HCEC 1CT (cell line): ENCODE measurements at places on chromosomes 16 and 17.

- no peak for DNase-seq
Observed at GRCh38 chr17:39603304-39604016, 4.3 kb downstream of the NEUROD2 start.

GRCh38 chr16:24834459-24835335 is 11.1 kb upstream of the SLC5A11 start:
- DNase-seq: peak; percentile 62

- no peak for DNase-seq
Observed at GRCh38 chr16:87692756-87693155, 73.0 kb downstream of the KLHDC4 start.

GRCh38 chr17:75033346-75034235 is 13.2 kb downstream of the ATP5PD start:
- DNase-seq: peak; percentile 83

DNA sequence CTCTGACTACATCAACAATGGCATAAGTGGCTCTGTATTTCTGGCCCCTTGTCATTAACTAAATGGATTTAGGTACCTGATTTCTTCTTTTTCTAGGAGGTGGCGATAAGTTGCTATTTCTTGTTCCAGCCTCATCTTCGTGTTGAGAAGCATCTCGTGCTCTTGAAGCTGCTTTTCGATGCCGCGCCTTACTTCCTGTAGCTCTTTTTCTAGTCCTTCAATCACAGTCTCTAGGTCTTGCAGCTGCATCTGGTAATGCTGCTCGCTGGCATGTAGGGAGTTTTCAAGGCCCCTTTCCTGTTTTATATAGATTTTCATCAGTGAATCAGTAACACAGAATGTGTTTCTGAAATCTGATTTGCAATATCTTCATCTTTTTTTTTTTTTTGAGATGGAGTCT is 5.1 kb downstream of the KRT222 start:
- DNase-seq: no peak

- no peak for DNase-seq
Observed at GRCh38 chr17:7025245-7025644, 2.4 kb downstream of the BCL6B start.

GRCh38 chr17:57294101-57294500 is 37.8 kb downstream of the MSI2 start:
- DNase-seq: no peak

GRCh38 chr16:14062261-14062660 is 8.9 kb upstream of the MRTFB start:
- DNase-seq: no peak

DNA sequence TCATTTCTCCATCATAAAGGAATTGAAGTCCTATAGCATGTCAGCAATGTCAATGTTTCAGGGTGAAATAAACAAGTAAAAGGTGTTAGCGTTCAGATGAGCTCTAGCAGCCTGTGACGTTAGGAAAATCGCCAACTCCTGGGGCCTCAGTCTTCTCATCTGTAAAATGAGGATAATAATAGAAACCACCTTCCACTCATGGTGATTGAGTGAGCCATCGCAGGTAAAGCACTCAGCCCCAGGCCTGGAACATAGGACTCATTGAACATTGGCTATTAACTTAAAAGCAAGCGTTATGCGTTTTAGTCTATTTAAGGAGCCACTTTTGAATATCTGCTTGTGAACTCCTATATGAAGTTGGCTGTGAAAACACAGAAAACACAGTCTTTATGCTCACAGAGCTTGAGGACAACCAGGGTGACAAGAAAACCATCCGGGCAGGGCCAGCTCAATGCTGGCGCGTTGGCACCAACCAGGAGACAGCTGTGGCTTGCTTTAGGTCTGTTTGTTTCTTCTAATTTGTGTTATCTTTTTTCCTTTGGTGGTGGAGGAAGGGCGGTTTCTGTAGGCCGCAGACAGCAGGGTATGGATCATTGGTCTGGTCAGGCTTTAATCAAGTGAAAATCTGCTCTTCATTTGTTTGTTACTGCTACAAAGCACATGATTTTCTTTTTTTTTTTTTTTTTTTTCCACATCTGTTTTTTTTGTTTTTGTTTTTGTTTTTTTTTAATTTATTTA is 35.7 kb upstream of the MED9 start:
- no peak for DNase-seq

GRCh38 chr17:51056813-51057510 is 63.7 kb downstream of the SPAG9 start:
- peak; percentile 77 for DNase-seq

GRCh38 chr17:49210158-49211029 is at the start of the genes ABI3 and GNGT2:
Gene ABI3 (plus strand): TSS chr17:49210707. CDS start chr17:49210725, 18 bp downstream.
Gene GNGT2 (minus strand): TSS chr17:49210574. CDS start chr17:49207422, 3,152 bp downstream.
- no peak for DNase-seq

GRCh38 chr17:61477204-61477834 is 25.1 kb downstream of the TBX4 start:
- DNase-seq: no peak
